CD14-positive monocyte (primary cell): ENCODE measurements at places on chromosomes 4 and X.

DNA sequence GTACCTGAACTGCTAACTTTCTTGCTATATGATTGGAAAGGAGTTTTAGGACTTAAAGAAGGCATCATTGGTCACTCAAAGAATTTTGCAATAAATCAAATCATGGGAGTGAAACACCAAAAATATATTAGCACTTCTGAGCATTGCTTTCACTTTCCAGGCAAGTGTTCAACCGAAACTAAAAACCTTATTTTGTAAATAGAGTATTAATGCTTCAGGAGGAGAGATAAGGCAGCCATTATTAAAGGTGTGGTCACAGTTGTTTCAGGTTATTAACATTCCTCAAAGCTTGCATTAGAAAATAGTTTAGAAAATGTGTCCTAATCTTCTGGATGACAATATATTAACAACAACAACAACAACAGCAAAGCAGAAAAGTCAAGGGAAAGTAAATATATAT, 92.3 kb upstream of the TLL1 start:
- DNase-seq, result no peak
- no peak overlapping the region for H3K27ac ChIP-seq
- no peaks in the 10 kb centered on the region for H3K4me1 ChIP-seq
- no peak overlapping the region for H3K4me3 ChIP-seq
- no peaks in the 10 kb centered on the region for H3K27me3 ChIP-seq

- no peak overlapping the region for H3K27ac ChIP-seq
- no peak for DNase-seq
- H3K36me3 ChIP-seq, result no peaks in the 10 kb centered on the region
- peaks cover 19% of the 10 kb centered on the region for H3K27me3 ChIP-seq
- H3K4me3 ChIP-seq, result no peak overlapping the region
- no peaks in the 10 kb centered on the region for H3K4me1 ChIP-seq
Observed at GRCh38 chr4:1516881-1517480, 110.7 kb upstream of the NKX1-1 start.

DNA sequence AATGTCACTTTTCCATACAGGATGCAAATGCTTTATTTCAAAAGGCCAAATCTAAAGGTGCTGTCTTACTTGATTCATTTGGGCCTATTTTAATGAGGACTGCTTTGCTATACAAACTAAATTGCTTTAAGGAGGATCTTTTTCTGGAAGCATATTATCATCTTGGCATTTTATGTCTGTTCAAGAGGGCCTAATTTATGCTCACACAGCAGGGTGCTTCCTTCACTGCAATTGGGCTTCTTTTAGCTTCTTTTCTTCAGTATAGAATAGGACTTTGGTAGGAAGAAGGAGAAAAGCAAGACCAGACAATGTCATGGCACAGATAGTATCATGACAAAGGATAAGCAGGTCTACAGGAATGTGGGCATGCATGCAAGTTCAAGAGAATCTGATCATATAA, 222.4 kb upstream of the ANKRD50 start:
- no peak overlapping the region for H3K27ac ChIP-seq
- no peak overlapping the region for H3K4me3 ChIP-seq
- H3K36me3 ChIP-seq, result no peaks in the 10 kb centered on the region
- DNase-seq, result no peak
- no peaks in the 10 kb centered on the region for H3K27me3 ChIP-seq

GRCh38 chr4:37392521-37393255, 148.1 kb downstream of the NWD2 start:
- DNase-seq, result peak; percentile 55
- H3K36me3 ChIP-seq, result no peaks in the 10 kb centered on the region
- no peaks in the 10 kb centered on the region for H3K27me3 ChIP-seq

- H3K36me3 ChIP-seq, result no peaks in the 10 kb centered on the region
- DNase-seq, result no peak
- H3K27me3 ChIP-seq, result no peaks in the 10 kb centered on the region
- H3K4me1 ChIP-seq, result no peaks in the 10 kb centered on the region
Observed at GRCh38 chr4:70564033-70564432, 28.0 kb upstream of the AMBN start.

- H3K4me3 ChIP-seq, result no peak overlapping the region
- H3K27ac ChIP-seq, result no peak overlapping the region
- no peak for DNase-seq
- no peaks in the 10 kb centered on the region for H3K36me3 ChIP-seq
Observed at GRCh38 chrX:10574663-10575062, 45.7 kb downstream of the MID1 start.

GRCh38 chrX:154459832-154460231, 1.8 kb downstream of the PLXNA3 start:
- no peaks in the 10 kb centered on the region for H3K27me3 ChIP-seq
- H3K36me3 ChIP-seq, result no peaks in the 10 kb centered on the region
- H3K27ac ChIP-seq, result no peak overlapping the region
- no peak overlapping the region for H3K4me3 ChIP-seq

DNA sequence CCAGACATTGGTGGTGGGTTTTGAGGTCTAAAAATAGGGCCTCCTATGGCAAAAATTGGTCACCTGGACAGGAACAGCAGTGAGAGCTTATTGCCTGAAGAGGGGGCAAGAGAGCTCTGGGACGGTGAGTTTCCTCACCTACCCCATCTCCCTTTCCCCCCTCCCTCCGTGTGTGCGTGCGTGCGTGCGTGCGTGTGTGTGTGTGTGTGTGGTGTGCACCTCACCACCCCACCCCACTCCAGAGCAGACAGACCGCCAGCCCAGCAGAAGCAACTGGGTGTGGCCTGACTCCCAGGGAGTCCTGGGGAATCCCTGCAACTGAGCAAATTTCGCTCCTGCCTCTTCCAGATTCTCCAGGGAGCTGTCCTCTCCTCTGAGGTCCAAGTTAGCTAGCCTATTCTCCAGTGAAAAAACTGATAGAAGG, 44.7 kb downstream of the PRPS1 start:
- H3K4me3 ChIP-seq, result peak overlapping the region; percentile 33
- no peaks in the 10 kb centered on the region for H3K36me3 ChIP-seq
- H3K27me3 ChIP-seq, result no peaks in the 10 kb centered on the region

GRCh38 chr4:8233672-8234484, 34.8 kb downstream of the SH3TC1 start:
- DNase-seq, result no peak
- H3K4me1 ChIP-seq, result no peaks in the 10 kb centered on the region
- H3K27ac ChIP-seq, result no peak overlapping the region
- H3K27me3 ChIP-seq, result no peaks in the 10 kb centered on the region
- peaks cover 81% of the 10 kb centered on the region for H3K36me3 ChIP-seq

DNA sequence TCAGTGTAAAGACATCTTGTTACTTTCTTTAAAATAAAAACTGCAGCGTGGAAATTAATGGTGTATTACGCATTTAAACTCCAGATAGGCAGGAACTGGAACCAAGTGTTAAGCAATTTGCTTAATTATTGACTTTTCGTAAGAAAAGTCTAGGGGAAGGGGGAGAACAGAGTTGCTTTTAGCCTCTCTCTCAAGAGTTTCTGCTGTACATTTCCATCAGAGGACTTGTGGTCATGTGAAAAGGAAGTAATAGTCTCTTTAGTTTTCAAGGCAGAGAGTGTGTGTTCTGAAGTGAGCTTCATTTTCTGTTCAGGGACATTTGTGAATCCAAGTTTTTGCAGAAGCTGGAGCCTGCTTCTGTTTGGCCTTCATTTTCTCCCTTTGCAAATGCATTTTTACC, 127.2 kb downstream of the UBE2K start:
- no peaks in the 10 kb centered on the region for H3K4me1 ChIP-seq
- DNase-seq, result no peak
- no peak overlapping the region for H3K4me3 ChIP-seq
- no peak overlapping the region for H3K27ac ChIP-seq
- no peaks in the 10 kb centered on the region for H3K27me3 ChIP-seq

- no peak for DNase-seq
- H3K4me3 ChIP-seq, result no peak overlapping the region
- H3K4me1 ChIP-seq, result peaks cover 7% of the 10 kb centered on the region
- no peak overlapping the region for H3K27ac ChIP-seq
Observed at GRCh38 chrX:39613482-39613995, 484.2 kb downstream of the BCOR start.

DNA sequence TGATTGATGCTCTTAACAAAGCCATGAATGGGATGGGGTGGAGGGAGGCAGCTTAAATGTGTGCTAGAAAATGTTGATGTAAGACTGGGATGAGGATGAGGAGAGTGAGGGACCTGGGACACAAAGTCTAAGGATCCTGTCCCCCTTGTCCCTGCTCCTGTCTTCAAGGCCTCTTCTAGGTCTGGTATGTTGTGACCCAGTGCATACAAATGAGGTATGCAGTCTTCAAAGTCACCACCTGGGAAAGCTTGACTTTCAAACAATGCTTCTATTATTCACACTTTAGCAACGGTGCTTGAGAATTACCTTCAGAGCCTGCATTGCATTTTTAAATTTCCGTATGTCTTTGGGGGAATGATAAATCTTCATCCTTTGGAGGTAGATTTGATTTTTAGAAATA, 88.4 kb upstream of the SLC34A2 start:
- H3K27me3 ChIP-seq, result no peaks in the 10 kb centered on the region
- no peaks in the 10 kb centered on the region for H3K4me1 ChIP-seq

- no peak for DNase-seq
- H3K36me3 ChIP-seq, result no peaks in the 10 kb centered on the region
- no peaks in the 10 kb centered on the region for H3K27me3 ChIP-seq
- H3K27ac ChIP-seq, result peak overlapping the region; percentile 80
Observed at GRCh38 chr4:153433754-153434105, 32.4 kb upstream of the TMEM131L start.

DNA sequence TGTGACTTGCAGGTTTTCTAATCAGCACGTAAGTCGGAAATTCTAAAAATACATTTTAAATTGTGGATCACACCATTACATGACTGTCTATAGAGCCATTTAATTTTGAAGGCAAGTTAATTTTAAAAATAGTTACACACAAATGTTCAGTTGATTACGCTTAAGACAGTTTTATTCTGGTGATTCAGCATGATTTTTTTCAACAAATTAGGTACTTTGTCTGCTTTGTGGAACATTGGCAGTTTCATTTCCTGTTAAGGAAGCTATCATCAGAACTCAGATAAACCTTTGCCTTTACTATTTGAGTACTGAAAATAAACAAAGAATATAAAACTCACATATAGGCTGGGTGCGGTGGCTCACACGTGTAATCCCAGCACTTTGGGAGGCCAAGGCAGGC, 19.5 kb downstream of the SAT1 start:
- DNase-seq, result no peak
- H3K36me3 ChIP-seq, result no peaks in the 10 kb centered on the region
- H3K4me3 ChIP-seq, result no peak overlapping the region
- H3K27me3 ChIP-seq, result no peaks in the 10 kb centered on the region
- peaks cover 32% of the 10 kb centered on the region for H3K4me1 ChIP-seq
- peak overlapping the region; percentile 35 for H3K27ac ChIP-seq
